ENCODE measurements at places on chromosomes 13 and 19.

DNA sequence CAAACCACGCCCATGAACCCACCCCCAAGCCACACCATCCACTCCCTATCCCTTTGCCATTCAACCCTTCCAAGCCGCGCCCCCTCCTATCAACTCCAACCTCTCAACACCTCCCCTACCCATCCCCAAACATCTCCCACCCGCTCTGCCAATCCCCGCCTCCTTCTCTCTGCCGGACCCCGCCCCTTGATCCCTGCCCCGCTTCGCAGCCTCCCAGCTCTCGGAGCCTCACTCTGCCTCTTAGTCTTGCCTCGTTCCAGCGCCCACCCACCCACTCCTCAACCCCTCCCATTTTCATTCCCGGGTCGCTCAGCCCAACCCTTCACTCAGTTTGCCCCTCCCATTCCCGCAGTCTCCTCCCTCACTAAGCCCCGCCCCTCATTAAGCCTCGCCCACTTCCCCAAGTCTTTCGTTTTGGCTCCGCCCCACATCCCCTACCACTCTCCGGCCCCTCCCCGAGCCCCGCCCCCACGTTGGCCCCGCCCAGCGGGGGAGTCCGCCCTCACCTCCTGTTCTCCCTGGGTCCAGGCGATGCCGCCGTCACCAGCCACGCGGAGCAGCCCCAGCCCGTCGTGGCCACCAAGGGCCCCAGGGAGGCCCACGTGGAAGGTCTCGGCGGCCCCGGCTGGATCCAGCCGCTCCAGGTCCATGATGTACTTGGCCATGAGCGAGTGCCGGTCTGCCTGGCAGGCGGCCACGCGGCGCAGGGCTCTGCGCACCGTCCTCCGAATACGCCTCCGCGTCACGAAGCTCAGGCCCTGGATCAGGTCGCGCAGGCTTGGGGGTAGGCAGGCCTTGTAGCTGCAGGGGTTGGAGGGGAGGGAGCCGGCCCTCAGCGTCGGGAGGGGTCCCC is 5.7 kb downstream of the JAK3 start:
- DNase-seq = no peak

DNA sequence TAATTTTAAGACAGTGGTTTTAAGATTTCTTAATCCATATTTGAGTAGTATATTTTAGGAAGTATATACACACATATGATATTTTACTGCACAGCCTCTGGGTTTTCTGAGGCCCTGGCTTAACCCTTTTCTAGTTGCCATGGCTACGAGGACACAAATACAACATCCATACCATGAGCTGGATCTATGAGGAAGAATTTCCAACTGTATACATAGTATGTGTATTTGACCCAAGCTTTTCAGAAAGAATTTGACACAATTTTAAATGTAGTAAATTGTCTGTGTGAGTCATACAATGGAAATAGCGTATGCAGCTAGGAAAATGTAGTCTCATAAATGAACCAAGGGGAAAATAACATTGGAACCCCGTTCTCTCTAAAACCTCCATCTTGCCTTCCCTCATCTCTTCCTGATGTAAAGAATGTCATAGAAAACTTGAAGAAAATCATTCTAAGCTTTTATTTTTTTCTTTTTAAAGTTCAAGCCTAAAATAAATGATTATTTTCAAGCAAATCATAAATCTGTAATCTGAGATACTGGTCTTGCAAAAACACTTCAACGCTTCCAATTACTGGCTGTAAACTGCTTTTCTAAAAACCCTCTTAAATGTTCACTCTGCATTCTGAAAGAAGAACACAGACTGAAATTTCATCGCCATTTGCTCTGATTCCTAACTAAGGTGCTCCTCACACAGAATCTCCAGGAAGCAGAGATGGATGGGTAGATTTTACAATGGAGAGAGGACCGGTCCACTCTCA is 172.4 kb downstream of the LACC1 start:
- DNase-seq = no peak

- no peak for DNase-seq
These were observed 14.4 kb upstream of the RFXAP start for GRCh38 chr13:36804588-36804987.

DNA sequence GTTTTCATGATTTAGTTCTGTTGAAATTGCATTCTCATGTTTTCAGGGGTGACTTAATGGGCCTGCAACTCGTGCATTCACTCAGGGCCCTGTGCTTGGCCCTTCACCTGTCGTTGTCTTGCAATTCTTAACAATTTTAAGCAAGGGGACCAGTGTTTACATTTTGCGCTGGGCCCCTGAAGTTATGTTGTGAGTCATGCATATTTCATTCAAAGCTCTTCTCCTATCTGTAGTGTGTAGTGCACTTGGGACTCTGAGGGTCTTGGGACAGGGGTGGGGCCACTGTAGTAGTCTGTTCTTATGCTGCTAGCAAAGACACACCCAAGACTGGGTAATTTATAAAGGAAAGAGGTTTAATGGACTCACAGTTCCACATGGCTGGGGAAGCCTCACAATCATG is 211.2 kb upstream of the RXFP2 start:
- DNase-seq = no peak

DNA sequence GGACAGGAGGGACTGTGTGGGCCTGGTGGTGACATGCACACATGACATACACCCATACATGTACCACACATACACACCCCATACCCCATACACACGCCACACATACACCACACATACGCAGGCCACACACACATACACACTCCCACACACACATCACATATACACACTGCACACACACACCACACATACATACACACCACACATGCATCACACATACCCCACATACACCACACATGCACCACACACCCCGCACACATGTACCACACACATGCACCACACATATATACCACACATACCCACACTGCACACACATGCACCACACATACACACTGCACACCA is 76.5 kb upstream of the KCTD15 start:
- DNase-seq = no peak
